ENCODE measurements at places on chromosomes 4 and X.
A peak's percentile ranks its signal among the peaks of the same experiment; 100 is the strongest.

- peak overlapping the region; percentile 56 for H3K27ac ChIP-seq
- no peak for DNase-seq
- H3K4me3 ChIP-seq, result no peak overlapping the region
- no peaks in the 10 kb centered on the region for H3K27me3 ChIP-seq
Observed at GRCh38 chr4:3121596-3121995, 47.1 kb downstream of the HTT start.

DNA sequence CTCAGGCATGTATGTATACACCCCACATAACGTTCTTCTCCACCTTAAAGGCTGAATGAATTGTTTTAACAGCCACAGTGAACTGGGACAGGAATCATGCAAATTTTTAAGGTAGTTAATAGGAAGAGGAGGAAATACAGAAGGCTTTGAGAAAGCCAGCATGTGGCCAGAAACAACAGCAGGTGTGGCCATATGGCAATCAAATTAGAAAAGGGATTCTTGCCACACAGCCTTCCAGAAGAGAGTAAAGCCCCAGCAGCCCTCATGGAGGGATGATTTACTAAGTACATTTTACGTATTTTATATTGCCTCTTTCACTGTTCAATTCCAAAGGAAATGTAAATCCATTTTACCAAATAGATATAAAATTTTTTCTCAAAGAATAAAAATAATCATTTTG is 792.2 kb downstream of the ADGRL3 start:
- no peaks in the 10 kb centered on the region for H3K36me3 ChIP-seq
- no peaks in the 10 kb centered on the region for H3K27me3 ChIP-seq
- no peaks in the 10 kb centered on the region for H3K4me1 ChIP-seq
- DNase-seq, result no peak
- no peak overlapping the region for H3K27ac ChIP-seq

- no peaks in the 10 kb centered on the region for H3K27me3 ChIP-seq
- H3K4me3 ChIP-seq, result no peak overlapping the region
- no peak overlapping the region for H3K27ac ChIP-seq
- no peaks in the 10 kb centered on the region for H3K4me1 ChIP-seq
Observed at GRCh38 chrX:72366701-72367454, 61.2 kb upstream of the CITED1 start.

- H3K4me3 ChIP-seq, result no peak overlapping the region
- no peak overlapping the region for H3K27ac ChIP-seq
Observed at GRCh38 chr4:142416121-142416520, 430.0 kb downstream of the INPP4B start.

DNA sequence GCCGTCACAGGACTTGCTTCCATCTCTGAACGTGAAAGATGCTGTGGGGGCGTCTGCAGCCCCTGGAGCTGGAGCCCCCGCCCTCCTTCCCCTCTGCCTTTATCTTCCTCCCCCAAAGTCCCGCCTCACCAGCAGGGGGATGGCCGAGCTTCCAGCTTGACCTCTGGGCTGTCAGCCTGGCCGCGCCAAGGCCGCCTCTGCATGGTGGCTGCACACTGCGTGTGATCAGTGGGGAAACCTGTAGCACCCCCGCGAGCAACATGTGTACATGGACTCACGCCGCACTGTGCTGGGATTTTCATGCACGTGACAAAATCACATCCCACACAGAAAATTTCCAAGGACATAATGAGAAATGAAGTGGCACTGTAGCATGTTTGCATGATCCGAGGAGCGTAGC is 26.5 kb upstream of the PSAPL1 start:
- no peaks in the 10 kb centered on the region for H3K36me3 ChIP-seq
- no peaks in the 10 kb centered on the region for H3K27me3 ChIP-seq
- H3K4me1 ChIP-seq, result no peaks in the 10 kb centered on the region
- no peak for DNase-seq
- no peak overlapping the region for H3K4me3 ChIP-seq
- H3K27ac ChIP-seq, result no peak overlapping the region

GRCh38 chrX:42776195-42776594 is 1.8 kb downstream of the PPP1R2C start:
- no peaks in the 10 kb centered on the region for H3K4me1 ChIP-seq
- no peaks in the 10 kb centered on the region for H3K27me3 ChIP-seq
- no peak overlapping the region for H3K4me3 ChIP-seq
- DNase-seq, result no peak
- no peak overlapping the region for H3K27ac ChIP-seq

DNA sequence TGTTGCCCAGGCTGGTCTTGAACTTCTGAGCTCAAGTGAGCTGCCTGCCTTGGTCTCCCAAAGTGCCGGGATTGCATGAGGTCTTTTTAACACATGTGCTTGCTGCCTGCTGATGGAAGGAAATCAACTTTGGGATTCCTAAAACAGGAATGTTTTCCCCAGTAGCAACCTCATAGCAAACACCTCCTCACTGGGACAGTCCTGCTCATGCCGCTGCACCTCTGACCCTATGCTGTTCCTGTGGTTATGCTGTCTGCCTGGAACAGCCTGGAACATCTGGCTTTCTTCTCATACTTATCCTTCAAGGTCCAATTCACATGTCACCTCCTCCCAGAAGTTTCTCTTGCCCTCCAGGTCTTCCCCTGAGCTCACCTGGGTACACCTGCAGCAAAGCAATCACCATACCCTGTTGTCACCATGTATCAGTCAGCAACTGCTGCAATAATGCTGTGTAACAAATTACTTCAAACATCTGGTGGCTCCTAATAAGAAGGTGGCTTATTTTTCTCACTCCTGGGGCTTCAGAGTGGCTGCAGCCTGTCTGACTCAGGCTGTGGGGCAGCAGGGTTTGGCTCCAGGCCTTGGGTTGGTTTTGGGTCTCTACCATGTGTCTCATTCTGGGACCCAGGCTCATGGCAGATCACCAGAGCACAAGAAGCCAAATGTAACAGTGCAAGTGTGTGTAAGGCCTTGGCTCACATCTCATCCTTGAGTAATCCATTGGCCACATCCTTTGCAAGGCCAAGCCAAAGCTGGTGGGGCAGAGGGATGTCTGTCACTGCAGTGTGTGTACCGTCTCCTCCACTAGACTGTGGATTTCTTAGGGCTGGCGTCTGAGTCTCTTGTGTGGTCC is 59.4 kb upstream of the SORCS2 start:
- no peak overlapping the region for H3K27ac ChIP-seq
- no peaks in the 10 kb centered on the region for H3K36me3 ChIP-seq
- H3K4me3 ChIP-seq, result no peak overlapping the region
- H3K27me3 ChIP-seq, result no peaks in the 10 kb centered on the region

- no peaks in the 10 kb centered on the region for H3K27me3 ChIP-seq
- H3K36me3 ChIP-seq, result no peaks in the 10 kb centered on the region
- H3K4me3 ChIP-seq, result no peak overlapping the region
- DNase-seq, result no peak
Observed at GRCh38 chr4:140126261-140126660, 27.7 kb downstream of the MAML3 start.

- H3K36me3 ChIP-seq, result no peaks in the 10 kb centered on the region
- H3K4me1 ChIP-seq, result peaks cover 17% of the 10 kb centered on the region
- no peak for DNase-seq
- no peaks in the 10 kb centered on the region for H3K27me3 ChIP-seq
- H3K27ac ChIP-seq, result peak overlapping the region; percentile 22
Observed at GRCh38 chr4:168803732-168804131, 206.3 kb downstream of the CBR4 start.

Measured in vagina (tissue), 2 donors.